HTR-8/SVneo (cell line): ENCODE measurements at places on chromosomes 2 and 18.

- no peak for DNase-seq
These were observed 5.8 kb downstream of the NPPC start for GRCh38 chr2:231920366-231920765.

GRCh38 chr18:58015065-58015780 lies 28.8 kb upstream of the NEDD4L start:
- DNase-seq = no peak

DNA sequence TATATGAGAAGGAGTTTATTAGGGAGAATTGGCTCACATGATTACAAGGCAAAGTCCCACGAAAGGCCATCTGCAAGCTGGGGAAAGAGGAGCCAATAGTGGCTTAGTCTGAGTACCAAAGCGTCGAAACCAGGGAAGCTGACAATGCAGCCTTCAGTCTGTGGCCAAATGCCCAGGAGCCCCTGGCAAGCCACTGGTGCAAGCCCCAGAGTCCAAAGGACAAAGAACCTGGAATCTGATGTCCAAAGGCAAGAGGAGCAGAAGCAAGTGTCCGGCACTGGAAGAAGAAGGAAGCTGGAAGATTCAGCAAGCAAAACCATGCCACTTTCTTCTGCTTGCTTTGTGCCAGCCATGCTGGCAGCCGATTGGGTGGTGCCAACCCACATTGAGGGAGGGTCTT lies 74.3 kb upstream of the NPAS2 start:
- no peak for DNase-seq

GRCh38 chr2:131093006-131093695 lies at the start of gene FAM168B:
TSS of gene FAM168B (minus strand) at chr2:131093460. CDS start at chr2:131082646, 10,814 bp downstream.
- DNase-seq = peak; percentile 86

DNA sequence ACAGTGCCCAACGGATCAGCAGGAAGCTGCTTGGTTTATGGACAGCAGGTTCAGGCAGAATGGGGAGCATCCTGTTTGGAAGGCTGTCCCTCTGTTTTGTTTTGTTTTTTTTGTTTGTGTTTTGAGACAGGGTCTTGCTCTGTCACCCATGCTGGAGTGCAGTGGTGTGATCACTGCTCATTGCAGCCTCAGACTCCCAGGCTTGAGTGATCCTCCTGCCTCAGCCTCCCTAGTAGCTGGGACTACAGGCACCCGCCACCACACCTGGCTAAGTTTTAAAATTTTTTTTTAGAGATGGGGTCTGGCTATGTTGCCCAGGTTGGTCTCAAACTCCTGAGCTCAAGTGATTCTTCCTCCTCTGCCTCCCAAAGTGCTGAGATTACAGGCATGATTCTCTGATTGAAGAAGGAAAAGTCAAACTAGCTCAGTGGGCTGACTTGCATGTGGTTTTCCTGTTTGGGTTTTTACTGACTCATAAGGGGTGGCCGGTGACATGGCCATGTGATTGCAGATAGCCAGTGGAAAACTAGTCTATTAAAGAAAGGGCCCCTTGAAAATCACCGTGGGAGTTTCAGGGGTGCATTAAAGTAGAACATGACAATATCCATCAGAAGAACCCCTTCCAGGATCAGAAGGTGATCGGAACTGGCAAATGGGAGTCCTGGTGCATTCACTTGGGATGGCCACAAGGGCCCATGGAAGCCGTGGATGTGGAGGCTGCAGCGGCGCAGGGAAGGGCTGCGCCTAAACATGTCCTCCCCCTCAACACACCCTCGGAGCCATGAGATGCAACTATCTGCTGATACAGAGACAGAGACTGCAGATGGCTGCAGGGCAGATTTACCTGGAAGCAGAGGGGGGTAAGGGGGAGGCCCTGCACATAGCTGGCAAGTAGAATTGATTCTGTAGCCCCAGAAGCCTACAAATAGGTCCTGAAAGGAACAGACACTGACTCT lies 26.5 kb downstream of the AQP12B start:
- no peak for DNase-seq

DNA sequence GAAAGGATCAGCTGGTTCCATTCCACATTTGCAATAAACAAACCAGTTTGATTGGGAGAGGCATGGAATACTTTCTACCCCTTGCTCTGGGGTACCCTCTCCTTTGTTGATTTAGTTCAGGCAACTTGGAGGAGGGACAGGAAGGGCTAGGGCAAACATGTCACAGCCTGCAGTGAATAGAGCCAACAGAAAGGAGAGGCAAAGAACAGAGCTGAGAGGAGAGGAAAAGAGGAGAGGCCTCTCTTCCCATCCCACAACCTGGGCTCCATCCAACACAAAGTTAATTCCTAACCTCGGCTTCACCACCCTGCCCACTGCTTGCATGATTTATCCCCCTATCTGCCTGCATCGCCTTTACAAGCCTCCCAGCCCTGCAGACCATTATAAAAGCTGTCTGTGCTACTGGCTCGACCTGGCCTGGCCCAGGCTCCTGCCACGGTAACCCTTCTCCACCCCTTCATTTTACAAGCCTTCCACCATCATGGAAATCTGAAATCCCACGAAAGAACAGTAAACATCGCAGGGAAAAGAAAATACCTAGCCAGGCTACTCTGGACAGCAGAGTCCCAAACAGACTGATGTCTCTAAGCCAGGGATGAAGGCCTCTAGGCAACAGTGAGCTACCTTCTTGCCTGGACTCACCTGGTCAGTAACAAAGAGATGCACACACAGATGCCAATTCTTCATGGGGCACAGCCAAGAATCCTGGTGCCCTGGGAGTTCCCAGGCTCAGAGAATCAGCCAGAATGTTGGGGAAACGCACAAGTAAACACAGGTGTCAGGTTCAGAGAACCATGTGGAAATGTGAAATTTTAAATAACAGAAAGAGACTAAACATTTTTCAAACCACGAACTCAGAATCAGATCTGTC lies 43.6 kb downstream of the NHEJ1 start:
- no peak for DNase-seq

GRCh38 chr18:23963443-23964165 lies 51.0 kb upstream of the TTC39C start:
- DNase-seq = no peak

DNA sequence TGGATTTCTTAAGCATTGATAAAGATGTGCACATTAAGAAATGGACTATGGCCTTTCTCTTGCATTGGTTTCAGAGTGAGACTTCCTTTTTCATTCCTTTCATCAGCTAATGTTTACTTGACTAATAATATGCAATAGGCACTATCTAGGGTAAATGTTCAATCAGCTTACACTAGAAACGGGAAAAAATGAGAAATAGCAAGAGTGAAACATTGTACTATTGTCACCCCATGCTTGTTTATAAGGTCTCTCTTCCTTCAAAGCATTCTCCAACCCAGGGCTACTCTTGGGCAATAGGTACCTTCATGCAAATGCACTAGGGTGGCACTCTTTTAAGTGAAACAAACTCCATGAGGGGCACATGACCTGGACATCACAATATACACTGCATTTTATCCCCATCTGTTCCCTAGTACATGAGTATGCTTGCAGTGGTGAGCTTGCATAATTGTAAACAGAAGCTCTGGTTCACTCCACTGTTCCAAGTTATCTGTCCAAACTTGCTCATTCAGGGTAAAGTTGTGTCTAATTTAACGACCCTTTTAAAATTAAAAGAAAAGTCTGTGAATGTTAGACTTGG lies 402.3 kb downstream of the ERBB4 start:
- no peak for DNase-seq

- no peak for DNase-seq
These were observed 40.8 kb downstream of the RTN4 start for GRCh38 chr2:55009277-55010060.

DNA sequence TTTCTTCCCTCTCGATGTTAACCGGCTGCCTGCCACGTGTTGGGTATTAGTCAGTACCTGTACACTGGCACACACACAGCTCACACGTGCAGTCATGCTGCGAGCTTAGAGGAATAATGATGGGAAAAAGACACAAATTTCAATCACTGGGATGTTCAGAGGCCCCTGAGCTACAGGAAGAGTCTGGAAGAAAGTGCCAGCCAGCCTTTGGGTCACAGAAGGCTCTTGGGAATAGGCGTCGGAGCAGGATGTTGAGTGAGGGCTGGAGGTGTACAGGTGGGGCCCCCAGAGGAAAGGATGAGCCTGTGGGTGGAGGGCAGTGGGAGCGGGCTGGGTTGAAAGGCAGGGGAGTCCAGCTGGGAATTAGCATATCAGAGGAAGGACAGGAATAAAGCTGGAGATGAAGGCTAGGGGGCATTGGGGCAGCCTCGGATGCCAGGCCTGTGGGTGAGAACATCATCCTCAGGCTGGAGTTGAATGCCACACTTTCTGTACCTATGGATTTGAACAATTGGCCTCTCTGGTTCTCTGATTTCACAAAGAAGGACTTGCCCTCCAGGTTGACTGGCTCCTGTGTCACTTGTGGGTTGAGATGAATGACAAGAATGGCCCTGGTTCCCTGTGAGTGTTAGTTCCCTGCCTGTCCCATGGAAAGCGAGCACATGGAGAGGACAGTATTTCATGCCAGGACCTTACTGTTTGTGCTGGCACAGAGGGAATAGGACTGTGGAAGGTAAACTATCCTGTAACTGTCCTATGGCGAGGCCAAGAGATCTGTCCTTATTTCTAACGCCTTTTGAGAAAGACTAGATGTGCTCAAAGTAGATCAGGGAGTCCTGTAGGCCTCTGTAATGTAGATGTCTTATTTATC lies 40.6 kb downstream of the GREB1 start:
- no peak for DNase-seq

DNA sequence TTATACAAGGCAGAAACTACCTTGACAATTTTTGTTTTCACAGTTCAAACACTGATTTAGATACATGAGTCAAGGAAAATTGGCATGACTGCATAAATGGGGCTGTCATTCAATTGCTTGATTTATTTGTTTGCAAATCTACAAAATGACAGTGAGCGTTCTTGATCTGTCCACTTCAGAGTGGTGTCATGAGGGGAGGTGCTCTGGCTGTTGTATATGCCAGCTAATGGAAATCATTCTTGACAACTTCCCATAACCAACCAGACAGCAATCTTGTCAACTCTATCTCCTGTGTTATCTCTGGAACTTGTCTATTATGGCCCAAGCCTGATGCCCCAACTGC lies 120.6 kb upstream of the UGP2 start:
- no peak for DNase-seq

- DNase-seq = no peak
These were observed 12.1 kb downstream of the HK2 start for GRCh38 chr2:74845991-74846390.

- DNase-seq = no peak
These were observed 83.1 kb downstream of the FIGN start for GRCh38 chr2:163652751-163653150.

GRCh38 chr18:57210107-57210715 lies 63.3 kb downstream of the BOD1L2 start:
- peak; percentile 64 for DNase-seq
